ENCODE measurements at places on chromosomes 2 and 18. TPM values are rescaled to one million over a fixed set of nuclear protein-coding genes. Genes with fewer than 3 reads are reported as not detected.

The PRKCE gene
- 3.1 TPM for polyA plus RNA-seq

- DNase-seq = no peak
Observed at GRCh38 chr2:46540496-46541331, 61.3 kb downstream of the TMEM247 start.

The SAG gene
- not detected for polyA plus RNA-seq

DNA sequence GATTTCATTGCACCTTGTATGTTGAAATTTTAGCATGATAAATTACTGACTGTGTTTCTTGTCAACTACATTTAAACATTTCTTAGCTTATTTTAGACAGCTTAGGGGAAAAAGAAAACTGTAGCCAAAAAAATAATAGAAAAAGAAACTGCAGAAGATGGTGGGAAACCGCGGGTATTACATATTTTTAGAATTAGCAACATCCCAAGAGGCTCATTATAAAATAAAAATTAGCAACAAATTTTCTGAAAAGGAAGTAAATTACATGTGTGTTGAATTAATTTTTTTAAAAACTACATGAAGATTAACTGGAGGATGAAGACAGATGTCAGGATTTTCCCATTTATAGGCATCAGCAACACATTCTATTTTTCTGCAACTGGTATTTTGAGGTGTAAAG lies 4.3 kb downstream of the PELI1 start:
- DNase-seq = no peak

- DNase-seq = no peak
Observed at GRCh38 chr2:223273995-223274394, 222.0 kb downstream of the KCNE4 start.

- no peak for DNase-seq
Observed at GRCh38 chr18:13606604-13607254, 119.6 kb downstream of the FAM210A start.

DNA sequence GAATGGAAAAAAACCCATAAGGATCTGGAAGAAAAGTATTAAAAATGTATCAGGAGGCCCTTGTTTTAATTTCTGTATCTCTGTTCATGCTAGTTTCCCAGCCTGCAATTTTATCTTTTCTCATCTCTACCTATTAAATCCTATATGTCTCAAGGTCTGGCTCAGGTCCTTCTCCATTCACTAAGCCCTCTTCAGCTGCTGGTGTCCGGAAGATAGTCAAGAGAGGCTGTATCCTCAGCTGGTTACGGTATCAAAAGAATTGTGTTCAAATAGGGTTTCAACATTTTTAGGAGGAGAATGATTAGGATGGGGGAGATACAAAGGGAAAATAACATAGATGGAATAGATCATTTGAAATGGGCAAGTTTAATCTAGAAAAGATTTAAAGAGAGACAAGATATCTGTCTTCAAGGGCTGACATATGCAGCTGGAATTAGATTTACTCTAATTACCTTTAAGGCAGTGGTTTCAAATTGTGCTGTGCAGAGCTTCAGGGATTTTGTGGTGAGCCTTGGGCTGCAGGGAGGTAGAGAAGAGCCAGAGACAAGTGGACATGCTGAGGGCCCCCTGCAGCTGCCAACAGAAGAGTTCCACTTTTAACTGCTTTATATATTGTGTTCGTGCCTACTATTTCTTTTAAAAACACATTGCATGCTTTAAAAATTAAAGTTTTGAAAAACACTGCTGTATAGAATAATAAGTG lies 24.1 kb downstream of the GREB1L start:
- DNase-seq = no peak

DNA sequence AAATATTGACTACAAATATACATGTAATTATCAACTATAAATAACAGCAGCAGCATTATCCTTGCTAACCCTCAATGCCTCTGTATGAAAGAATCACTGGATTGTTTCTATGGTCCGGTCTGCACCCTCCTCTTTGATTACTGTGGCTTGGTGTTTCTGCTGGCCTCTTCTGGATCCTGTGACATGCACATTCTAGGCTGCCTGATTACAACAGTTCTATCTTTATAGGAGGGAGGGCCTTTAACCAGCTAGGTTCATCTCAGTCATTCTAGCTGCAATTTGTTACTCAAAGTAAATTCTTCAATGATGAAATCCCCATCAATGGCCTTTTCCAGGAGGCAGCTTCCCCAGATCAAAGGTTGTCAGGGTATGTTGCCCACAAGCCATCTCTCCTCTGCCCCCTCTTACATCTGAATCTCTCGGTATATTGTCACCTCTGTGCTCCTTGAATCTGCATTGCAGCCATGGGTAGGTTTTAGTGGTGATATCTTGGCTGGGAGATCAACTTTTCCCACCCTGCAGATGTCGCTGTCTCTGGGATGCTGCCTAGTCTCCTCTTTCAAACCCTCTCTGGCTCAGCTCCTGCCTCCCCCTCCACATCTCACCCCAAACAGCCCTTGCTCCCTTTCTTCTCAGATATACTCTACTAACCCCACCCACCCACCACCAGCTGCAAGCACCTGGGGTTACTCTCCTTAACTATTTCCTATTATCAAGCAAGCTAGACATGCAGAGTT lies 106.2 kb upstream of the BZW1 start:
- no peak for DNase-seq

- DNase-seq = no peak
Observed at GRCh38 chr2:5782103-5782502, 89.9 kb downstream of the SOX11 start.

The TIMM21 gene
- polyA plus RNA-seq = 21.9 TPM

The HOXD3 gene
- not detected for polyA plus RNA-seq

- no peak for DNase-seq
Observed at GRCh38 chr18:73352546-73352945, 484.8 kb upstream of the NETO1 start.

DNA sequence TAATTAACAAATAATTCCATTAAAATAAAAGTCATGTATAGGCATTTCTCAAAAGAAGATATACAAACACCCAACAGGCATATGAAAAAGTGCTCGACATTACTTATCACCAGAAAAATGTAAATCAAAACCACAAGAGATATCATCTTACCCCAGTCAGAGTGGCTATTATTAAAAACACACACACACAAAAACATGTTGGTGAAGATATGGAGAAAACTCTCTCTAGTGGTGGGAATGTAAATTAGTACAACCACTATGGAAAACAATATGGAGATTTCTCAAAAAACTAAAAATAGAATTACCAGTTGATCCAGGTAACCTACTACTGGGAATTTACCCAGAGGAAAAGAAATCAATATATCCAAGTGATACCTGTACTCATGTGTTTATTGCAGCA lies 966.3 kb upstream of the POU3F3 start:
- DNase-seq = no peak

GRCh38 chr2:98281607-98282006 lies 64.6 kb upstream of the CNGA3 start:
- DNase-seq = no peak

DNA sequence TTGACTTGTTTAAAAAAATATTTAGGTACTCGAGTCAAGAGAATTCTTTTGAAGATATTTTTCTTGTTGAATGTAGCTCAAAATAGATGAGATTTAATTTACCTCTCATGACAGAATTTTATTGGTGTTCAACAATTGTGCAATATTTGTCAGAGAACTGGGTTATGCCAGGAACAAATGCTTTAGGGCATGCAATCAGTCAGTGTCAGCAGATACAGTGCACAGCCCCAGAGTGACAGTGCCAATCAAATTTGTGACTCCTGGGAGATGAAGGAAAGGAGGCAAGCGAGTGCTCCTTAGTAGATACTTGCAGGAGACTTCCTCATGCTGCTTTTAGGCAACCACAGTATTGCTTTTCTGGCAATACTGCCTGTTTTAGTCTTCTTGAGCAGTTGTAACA lies 81.2 kb upstream of the DSEL start:
- DNase-seq = no peak

GRCh38 chr2:56206250-56206649 lies 22.5 kb downstream of the CCDC85A start:
- no peak for DNase-seq

The SPOPL gene
- 2.4 TPM for polyA plus RNA-seq

GRCh38 chr2:2320486-2321199 lies 10.4 kb downstream of the MYT1L start:
- DNase-seq = no peak

GRCh38 chr2:149385350-149385749 lies 55.0 kb downstream of the LYPD6 start:
- DNase-seq = no peak

DNA sequence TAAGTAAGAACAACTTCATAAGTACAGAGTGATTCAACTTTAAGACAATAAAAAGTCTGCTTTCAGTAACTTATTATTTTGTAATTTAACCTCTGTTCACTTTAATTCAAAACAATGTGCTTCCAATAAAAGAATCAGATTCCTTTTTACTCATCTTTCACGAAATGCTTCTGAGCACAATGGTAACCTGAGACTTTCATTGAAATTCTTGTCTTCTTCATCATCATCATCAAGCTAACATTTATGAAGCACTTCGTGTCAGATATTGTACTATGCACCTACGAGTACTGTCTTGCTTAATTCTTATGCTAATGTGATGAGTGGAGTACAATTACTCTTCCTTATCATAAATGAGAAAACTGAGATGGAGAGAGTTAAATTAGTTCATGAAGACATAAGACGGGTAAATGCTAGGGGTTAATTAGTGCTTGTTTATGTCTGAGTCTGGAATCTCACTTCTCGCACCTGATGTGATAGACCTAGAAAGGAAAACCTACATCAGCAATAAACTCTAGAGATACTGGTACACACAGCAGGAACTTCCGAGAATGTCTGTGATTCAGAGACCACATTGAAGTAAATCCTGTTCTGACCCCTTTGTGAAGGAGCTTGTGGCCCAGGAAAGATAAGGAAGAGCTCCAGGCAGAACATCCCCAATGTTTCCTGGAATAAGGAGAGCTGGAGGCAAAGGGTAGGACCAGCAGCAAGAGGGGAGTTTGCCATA lies 227.6 kb upstream of the ETAA1 start:
- no peak for DNase-seq

The BMP10 gene
- polyA plus RNA-seq = not detected

The TANK gene
- 70.8 TPM for polyA plus RNA-seq

DNA sequence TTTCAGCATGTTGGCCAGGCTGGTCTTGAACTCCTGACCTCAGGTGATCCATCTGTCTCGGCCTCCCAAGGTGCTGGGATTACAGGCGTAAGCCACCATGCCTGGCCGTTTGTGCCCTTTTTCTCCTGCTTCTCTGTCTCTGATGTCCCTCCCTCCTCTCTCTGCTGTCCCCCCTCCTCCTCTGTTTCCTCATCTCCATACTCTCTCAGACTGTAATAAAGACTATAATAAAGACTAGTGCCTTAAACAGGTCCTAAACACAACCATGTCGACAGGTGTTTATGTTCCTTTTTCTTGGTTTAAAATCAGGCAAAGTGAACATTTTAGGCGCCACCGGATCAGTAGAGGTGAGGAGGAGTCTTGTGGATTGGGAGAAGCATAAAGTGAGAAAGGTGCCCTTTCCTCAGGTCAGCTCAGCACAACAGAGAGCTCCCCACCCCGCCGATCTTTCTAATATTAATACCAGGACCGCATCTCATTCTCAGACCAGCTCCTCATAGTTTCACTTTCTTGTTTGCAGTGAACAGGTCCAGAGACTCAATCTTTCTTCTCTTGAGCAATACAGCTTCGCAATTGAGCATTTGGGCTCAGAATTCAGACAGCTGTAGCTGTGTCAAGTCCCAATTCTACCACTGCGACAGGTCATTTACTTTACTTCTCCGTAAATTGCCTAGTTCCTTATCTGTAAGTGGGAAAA lies 23.7 kb downstream of the TIMM21 start:
- DNase-seq = no peak

DNA sequence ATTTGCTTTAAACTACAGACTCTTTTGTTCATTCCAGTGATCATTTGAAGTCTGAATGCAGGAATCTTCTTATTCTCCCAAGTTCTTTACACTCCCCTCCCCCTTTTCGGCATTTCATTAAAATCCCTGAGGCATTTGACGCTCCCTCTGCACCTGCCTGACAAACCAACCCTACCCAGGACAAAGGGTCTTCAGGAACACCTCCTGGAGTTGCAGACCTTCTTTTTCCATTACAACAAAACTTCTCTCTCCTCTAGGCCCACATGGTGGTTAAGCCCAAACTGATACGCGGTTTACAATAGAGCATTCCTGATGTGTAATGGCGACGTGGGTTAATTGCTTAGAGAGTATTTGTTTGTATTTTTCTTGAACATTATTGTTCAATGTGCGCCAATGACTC lies 367.4 kb downstream of the FBXO15 start:
- no peak for DNase-seq

DNA sequence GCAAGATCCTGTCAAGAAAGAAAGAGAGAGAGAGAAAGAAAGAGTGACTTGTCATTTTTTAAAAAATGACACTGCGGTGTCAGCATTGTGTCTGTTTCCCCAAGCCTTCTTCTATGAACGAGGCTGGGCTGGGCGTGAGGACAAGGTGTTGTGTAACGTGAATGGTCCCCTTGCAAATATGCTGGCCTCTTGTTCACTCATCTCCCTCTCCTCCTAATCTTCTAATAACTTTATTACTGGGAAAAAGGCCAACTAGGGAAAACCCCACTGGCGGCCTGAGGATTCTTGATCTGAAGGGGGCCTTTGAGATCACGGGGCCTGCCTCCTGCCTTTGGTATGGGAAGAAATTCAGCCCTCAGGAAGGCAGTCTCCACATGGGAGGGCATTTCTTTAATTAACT lies 163.1 kb downstream of the MIB1 start:
- no peak for DNase-seq

- DNase-seq = no peak
Observed at GRCh38 chr18:48949606-48950535, 894 bp downstream of the SMAD7 start.

- DNase-seq = no peak
Observed at GRCh38 chr2:74179063-74179865, 585 bp upstream of the MOB1A start.

GRCh38 chr2:152646775-152647174 lies 70.5 kb downstream of the PRPF40A start:
- no peak for DNase-seq

The SALL3 gene
- not detected for polyA plus RNA-seq

GRCh38 chr2:238202326-238203093 lies 985 bp downstream of the ILKAP start:
- no peak for DNase-seq

- no peak for DNase-seq
Observed at GRCh38 chr2:171386627-171387026, 47.2 kb downstream of the METTL8 start.

- DNase-seq = no peak
Observed at GRCh38 chr18:27983780-27984179, 193.2 kb downstream of the CDH2 start.

- no peak for DNase-seq
Observed at GRCh38 chr2:8587251-8587791, 94.5 kb upstream of the ID2 start.

- no peak for DNase-seq
Observed at GRCh38 chr18:63844254-63844653, 43.3 kb upstream of the SERPINB2 start.
